ENCODE measurements at places on chromosomes 11 and 22.

DNA sequence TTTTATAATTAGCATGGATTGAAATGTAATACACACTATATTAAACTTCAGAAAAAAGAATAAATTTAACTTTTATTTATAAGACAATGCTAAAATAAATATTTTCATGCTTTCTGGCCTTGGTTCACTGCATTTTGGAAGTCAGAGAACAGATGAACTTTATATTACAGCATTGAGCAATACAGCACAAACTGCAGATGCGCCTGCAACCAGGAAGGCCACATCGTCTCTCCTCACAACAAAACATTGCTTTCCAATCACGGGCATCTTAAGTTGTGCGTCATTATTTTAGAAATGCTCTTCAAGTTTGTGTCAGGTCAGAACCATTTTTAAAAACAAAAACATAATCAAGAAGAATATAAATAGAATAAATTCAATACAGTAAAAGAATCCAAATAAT lies 89.3 kb upstream of the CEP126 start:
- DNase-seq: no peak

- DNase-seq: no peak
These were observed 532.7 kb downstream of the NTM start for GRCh38 chr11:131903074-131903473.

GRCh38 chr11:92725352-92725751 lies 244.1 kb upstream of the MTNR1B start:
- no peak for DNase-seq

DNA sequence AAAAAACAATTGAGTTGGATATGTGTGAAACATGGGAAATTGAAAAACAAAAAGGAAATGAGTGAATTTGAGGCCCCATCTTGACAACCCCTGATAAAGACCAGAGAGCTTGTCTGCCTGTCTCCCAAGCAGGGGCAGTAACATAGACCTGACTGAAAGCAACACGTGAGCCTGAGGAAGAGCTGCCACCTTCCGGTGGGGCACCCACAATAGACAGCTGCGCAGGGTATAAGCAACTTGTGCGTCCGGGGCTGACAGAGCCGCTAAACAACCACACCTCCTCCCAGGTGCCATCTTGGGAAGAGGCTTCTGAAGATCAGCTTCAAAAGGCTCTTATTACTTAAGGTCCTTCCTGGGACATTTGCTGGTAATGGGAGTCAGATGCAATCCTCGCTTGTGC lies 166.8 kb downstream of the NTM start:
- no peak for DNase-seq

DNA sequence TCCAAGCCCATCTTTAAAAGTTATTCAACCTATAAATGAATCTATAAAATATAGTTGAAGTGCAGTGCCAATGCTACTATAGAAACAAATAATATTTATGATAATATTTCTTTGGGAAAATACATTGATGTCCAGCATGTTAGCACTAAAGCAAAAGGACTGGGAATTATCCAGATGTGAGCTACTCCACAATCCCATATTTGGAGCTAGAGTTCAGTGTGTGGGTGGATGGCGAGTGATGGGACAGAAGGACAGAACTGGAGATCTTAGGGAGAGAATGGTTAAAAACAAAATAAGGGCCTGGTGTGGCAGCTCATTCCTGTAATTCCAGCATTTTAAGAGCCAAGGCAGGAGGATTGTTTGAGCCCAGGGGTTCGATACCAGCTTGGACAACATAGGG lies 216.8 kb downstream of the TMEM135 start:
- DNase-seq: no peak

GRCh38 chr22:19941365-19942082 lies at the start of the genes COMT and TXNRD2:
TSS of gene COMT (plus strand) at chr22:19941772. CDS start at chr22:19962527, 20,755 bp downstream.
TSS of gene TXNRD2 (minus strand) at chr22:19941818. CDS start at chr22:19941803, 15 bp downstream.
- no peak for DNase-seq

- no peak for DNase-seq
These were observed 804.4 kb downstream of the BRD1 start for GRCh38 chr22:49023161-49023878.

- DNase-seq: no peak
These were observed 37.8 kb downstream of the TSPAN18 start for GRCh38 chr11:44764583-44764982.

GRCh38 chr11:103671143-103671651 lies 365.2 kb upstream of the DDI1 start:
- no peak for DNase-seq

DNA sequence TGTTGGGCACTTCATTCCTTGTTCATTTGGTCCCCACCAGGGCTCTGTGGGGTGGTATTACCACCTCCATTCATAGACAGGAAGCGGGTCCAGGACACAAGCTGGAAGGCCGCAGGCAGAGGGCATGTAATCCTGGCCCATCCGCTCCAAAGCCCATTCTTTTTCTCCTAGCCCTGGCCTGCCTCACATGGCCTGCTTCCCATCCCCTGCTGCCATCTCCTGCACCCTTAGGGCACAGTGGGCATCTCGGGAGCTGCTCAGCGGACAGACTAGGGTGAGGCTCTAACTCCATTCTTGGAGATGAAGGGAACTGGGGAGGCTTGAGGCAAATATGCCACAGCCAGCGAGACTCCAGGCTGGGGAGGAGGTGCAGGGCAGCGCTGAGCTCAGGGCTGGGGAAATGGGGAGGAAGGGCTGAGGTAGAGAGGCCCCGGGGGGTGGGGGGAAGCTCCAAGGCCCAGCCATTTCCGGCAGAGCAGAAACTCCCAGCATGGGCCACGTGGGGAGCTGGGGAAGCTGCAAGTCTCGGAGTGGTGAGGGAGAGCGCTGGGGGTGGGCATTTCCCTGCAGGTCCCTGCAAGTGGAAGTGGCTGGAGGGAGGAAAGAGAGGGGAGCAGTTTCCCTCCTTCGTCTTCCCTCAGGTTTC lies 14.3 kb upstream of the BCL9L start:
- no peak for DNase-seq

GRCh38 chr11:69232821-69233743 lies 60.9 kb upstream of the MYEOV start:
- no peak for DNase-seq

DNA sequence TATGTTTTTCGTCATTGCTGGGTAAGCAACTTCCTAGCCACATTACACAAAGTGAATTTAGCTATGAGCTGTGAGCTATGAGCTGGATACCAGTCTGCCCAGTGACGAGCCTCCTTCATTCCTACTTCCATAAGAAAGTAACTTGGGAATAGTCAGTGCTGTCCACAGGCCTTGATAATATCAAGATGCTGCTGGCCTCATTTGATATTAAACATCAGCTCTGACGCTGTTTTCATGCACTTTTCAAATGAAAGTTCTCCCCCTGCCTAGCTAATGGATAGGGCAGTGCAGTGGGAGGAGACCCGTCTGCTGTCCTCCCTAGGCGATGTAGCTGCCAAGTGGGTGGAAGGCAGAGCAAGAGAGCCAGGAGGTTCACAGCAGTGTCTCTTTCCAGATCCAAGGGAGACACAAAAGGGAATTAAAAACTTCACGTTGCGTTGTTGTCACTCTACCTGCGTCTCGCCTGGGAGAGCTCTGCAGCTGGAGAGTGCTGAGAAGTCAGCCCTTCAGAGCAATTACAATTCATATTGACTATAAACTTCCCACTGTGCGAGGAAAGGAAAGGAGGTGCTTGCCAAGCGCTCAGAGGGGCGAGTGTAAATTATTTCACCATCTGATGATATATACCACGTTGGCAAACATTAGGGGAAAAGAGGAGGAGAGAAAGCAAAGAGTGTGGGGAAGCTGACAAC lies 861.4 kb downstream of the NTM start:
- DNase-seq: no peak

- DNase-seq: no peak
These were observed 138.1 kb downstream of the SLC1A2 start for GRCh38 chr11:35281169-35281688.

- no peak for DNase-seq
These were observed 792 bp upstream of the ADAMTS8 start for GRCh38 chr11:130429120-130429681.

DNA sequence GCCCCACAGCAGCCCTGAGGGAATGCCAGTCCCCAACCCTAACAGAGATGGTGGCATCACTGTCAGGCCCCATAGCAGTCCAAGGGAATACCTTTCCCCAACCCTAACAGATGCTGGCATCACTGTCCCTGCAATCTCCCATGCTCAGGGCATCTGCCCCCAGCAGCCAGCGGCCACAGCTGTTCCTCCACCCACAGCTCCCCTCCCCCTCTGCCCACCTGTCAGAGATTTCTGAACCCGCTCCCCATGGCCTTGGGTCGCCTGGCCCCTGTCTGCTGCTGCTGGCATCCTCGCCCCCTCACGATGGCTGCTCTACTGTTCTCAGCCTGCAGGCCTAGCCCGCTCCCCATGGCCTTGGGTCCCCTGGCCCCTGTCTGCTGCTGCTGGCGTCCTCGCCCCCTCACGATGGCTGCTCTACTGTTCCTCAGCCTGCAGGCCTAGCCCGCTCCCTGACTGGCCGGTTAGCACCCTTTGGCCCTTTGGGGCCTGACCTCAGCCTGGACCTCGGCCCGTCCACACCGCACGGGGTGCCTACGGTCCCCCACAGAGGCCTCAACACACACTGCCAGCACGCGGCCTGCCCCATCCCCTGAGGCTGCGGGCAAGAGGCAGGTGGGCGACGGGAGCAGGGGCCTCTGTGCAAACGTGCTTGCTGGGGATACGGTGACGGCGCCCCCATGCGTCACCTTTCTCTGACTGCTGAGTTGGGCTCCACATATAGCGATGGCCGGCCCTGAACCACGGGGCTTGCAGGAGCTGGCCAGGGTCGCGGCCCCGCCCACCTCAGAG lies 20.7 kb downstream of the CHID1 start:
- no peak for DNase-seq

DNA sequence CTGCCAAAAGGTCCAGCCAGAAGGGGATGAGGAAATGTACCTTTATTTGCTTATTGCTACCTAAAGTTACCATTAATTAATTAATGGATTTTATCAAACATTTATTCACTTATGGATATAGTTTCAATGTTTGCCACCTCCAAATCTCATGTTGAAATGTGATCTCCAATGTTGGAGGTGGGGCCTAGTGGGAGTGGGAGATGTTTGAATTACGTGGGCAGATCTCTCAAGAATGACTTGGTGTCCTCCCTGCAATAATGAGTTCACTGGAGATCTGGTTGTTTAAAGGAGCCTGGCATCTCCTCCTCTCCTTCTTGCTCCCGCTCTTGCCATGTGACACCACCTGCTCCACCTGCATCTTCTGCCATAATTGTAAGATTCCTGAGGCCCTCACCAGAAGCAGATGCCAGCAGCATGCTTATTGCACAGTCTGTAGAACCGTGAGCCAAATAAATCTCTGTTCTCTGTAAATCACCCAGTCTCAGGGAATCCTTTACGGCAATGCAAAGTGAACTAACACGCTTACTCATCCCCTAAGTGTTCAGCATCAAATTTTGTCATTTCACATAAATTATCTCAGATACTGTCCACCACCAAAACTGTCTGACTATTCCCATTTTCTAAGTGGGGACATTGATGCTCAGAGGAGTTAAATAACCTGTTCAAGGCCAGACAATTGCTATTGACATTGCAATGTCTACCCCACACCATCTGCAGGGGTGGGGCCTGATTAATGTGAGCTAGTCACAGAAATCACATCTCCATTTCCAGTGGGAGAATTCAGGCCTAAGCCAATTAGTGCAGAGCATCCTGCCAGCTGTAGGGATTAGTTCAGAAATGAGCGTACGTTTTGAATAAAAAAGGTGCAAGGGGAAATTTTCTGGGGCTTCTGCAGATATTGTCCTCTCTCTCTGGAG lies 51.6 kb upstream of the SYN3 start:
- no peak for DNase-seq
